Activated naive CD8-positive, alpha-beta T cell treated with anti-CD3 and anti-CD28 coated beads, Interleukin-2, amount 10 ng/mL, durations not matched to agents 7 days and 5 days (primary cell): ENCODE measurements at places on chromosomes 13 and 19. TPM values are rescaled to one million over a fixed set of nuclear protein-coding genes. Genes with fewer than 3 reads are reported as not detected.

DNA sequence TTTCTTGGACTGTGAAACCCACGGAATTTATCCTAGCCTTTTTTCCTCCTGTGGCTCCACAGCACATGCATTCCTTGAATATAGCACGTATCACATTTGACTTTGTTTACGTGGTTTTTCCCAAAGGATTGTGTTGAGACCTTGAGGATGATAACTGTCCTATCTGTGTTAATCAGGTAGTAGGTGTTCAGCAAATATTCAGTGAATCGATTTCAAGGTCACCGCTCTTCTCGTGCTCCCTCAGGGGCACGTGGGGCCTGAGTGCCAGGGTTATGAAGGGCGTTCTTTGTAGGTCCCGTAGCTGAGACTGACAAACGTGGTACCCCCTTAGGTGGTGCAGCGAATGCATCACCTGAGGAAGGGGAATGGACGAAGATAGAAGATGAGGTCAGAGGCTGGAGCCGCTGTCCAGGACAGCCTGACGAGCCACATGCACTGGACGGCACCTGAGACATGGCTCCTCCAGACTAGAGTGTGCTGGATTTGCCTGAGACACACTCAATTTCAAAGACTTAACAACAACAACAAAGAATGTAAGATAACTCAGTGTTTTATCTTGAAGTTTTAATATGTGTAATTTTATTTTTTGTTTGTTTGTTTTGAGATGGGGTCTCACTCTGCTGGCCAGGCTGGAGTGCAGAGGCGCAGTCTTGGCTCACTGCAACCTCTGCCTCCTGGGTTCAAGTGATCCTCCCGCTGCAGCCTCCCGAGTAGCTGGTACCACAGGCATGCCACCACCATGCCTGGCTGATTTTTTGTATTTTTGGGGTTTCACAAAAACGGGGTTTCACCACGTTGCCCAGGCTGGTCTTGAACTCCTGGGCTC lies 131.2 kb upstream of the RNF113B start:
- H3K27me3 ChIP-seq: peaks cover 2% of the 10 kb centered on the region
- no peak overlapping the region for H3K4me3 ChIP-seq
- H3K4me1 ChIP-seq: no peaks in the 10 kb centered on the region
- no peaks in the 10 kb centered on the region for H3K36me3 ChIP-seq
- no peak for DNase-seq

IQCN gene
- 5.2 TPM for total RNA-seq

- H3K4me1 ChIP-seq: no peaks in the 10 kb centered on the region
- DNase-seq: no peak
- no peaks in the 10 kb centered on the region for H3K36me3 ChIP-seq
- H3K27me3 ChIP-seq: no peaks in the 10 kb centered on the region
Measured at GRCh38 chr13:106471957-106472543, 63.4 kb downstream of the EFNB2 start.

- H3K27me3 ChIP-seq: no peaks in the 10 kb centered on the region
- DNase-seq: no peak
- peaks cover 40% of the 10 kb centered on the region for H3K36me3 ChIP-seq
- H3K4me1 ChIP-seq: peaks cover 11% of the 10 kb centered on the region
- H3K4me3 ChIP-seq: no peak overlapping the region
Measured at GRCh38 chr13:41812851-41813250, 148.1 kb downstream of the VWA8 start.

NOP53 gene
- 434 TPM for total RNA-seq
